ENCODE measurements at places on chromosomes 2 and 18.

DNA sequence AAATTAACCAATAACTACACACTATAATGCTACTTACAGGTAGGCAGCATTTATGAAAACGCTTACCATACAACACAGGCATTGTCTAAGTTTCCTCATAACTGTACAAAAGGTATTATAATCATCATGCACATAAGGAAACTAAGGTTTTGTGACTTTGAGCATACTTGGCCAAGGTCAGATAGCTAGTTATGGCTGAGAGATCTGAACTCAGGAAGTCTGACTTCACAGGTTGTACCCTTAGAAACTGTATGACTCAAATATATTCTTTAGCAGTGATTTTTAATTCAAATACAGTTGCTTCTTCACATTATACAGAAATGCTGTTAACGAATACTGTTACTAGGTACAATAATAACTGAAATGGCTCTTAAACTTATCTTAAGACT, 89.3 kb downstream of the TRIP12 start:
- no peak for DNase-seq

DNA sequence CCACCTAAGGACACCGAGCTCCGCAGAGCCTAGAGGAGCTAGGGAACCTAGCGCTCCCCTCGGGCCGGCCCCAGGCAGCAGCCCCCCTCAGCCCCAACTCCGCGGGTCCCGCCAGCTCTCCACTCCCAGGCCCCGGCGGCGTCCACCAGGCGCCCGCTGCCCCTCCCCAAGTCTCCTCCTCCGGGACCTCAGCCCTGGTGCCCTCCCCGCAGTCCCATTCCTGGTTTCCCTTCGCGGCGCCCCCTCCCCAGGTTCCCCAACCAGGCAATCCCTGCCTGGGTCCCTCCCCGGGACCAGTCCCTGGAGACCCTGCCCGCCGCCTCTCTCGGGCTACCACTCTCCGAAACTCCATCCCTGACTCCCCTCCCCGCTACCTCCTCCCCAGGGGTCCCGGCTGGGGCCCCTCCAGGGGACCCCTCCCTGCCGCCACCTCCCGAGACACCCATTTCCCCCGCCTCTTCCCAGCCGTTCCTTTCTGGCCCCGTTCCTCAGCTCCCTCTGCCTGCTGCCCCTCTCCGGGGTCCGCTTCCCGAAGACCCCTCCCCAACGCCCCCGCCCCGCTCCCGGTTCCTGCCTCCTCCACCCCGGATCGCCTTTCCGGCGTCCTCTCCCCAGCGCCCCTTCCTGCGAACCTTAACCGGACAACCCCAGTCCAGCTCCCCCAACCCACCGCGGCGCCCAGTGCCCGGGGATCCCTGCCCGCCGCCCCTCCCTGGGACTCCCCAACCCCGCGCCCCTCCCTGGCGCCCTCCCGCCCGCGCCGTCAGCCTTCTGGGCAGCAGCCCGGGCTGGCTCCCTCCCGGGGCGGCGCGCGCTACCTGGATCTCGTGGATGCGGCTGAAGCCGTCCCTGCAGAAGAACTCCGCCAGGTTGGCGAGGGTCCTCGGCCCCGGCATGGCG, 678 bp downstream of the CYP27C1 start:
- peak; percentile 66 for DNase-seq

GRCh38 chr18:51150113-51150700, 47.3 kb downstream of the MEX3C start:
- DNase-seq: no peak

DNA sequence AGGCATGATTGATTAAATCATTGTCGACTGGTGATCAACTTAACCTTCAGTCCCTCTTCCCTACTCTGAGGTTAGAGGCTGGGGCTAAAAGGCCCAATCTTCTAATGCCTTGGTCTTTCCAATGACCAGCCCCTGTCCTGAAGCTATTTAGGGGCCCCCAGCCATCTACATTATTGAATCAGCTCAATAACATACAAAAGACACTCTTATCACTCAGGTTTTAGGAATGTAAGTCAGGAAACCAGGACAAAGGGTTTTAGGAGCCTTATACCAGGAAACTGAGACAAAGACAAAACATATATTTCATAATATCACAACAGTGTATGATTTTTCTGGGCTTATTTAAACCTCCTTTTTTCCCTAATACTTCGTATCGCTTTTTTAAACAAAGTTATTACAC, 198.6 kb downstream of the RNF152 start:
- DNase-seq: no peak

GRCh38 chr18:65876310-65876709, 125.5 kb downstream of the CDH7 start:
- DNase-seq: no peak

- DNase-seq: no peak
Measured at GRCh38 chr2:220117025-220117424, 489.6 kb downstream of the SLC4A3 start.

DNA sequence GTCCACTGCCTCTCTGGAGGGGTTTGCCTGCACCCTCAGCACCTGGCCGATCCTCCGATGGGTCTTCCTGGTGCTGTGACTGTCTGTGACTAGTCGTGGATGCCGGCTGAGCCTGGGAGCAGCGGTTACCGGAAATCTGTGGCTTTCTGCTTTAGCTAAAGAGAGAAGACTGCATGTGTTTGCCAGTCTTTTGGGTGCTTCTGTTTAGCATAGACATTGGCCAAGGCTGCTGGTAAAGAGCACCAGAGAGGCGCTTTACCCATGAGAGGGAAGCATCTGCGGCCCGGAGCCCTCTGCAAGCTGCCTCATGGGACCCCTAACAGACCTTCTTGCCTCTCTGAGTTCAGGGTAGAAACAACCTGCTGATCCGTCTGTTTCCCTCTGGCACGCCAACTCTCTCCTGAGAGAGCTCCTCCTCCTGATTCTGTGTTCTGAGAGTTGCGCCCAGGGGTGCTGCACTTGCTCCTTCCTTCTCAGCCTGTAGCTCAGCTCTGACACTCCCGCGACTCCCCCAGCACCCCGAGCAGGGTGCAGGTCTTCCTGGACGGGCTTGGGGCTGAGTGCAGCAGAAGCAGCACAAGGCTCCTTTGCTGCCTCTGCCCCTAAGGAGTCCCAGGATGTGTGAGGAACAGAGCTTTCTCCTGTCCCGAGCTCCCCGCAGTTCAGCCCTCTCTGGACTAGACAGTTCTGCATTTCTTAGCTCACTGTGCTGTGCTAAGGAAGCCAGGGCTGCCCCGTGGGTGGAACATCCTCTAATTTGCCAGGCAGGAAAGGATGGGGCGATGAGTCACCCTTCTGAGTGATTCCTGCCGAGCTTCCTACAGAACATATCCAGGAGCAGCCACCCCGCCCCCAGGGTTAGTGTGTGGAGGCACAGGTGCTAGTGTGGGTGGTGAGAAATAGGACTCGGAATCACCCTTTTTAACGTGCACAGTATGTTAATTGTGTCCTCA, 203.2 kb downstream of the SH3RF3 start:
- DNase-seq: peak; percentile 77

DNA sequence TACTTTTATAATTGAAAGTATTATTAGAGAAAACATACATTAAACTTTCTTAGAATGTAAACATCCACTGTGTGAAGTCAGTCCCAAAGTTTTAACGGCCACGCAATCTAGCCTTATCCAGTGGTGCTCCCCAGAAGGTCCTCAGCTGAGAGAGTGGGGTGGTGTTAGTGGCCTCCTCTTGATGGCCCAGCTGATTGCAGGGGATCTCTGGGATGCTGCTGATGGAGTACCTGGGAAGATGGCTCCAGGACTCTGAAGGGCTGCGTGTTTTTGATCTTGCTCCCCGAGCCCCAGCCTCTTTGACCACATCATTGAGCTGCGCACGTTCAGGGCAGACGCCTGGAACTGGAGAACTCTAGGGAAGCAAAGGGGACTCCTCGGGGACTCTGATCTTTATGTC, 181.4 kb downstream of the FAM210A start:
- peak; percentile 2 for DNase-seq

GRCh38 chr18:8744656-8745055, 39.3 kb downstream of the MTCL1 start:
- DNase-seq: no peak

DNA sequence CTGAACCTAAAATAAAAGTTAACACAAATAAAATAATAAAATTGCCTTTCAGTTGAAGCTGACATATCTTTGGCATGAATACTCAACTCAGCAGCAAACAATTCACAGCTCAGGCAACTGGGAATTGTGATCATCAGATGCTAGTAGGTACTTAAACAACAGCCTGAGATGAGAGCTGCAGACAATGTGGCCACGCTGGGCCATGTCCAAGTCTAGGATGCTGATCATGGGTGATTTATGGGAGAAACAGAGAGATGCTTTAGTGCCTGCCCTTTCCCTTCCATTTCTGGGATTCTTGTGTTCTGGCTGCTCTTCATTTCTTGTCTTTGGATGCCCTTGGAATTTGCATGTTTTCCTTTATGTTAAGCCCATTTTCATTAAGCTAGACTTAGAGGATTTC, 212.4 kb upstream of the CWC22 start:
- DNase-seq: no peak

GRCh38 chr2:235651643-235652042, 157.8 kb downstream of the AGAP1 start:
- no peak for DNase-seq

- DNase-seq: no peak
Measured at GRCh38 chr2:176104316-176105077, 2.6 kb upstream of the HOXD11 start.

DNA sequence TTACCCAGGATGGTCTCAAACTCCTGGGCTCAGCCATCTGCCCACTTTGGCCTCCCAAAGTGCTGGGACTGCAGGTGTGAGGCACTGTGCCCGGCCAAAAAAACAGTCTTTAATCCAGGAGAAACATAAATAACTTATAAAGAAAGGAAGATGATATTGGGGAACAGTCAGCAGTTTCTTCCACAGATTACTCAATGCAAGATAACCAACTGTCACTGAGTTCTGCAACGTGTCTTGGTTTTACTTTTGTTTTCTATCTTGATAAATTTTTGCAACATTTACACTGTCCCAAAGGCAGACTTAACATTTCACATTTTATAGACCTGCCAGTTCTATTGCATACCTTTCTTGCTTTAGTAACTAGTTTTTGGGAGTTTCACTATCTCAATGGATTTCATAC, 71.1 kb downstream of the ANKRD44 start:
- no peak for DNase-seq

DNA sequence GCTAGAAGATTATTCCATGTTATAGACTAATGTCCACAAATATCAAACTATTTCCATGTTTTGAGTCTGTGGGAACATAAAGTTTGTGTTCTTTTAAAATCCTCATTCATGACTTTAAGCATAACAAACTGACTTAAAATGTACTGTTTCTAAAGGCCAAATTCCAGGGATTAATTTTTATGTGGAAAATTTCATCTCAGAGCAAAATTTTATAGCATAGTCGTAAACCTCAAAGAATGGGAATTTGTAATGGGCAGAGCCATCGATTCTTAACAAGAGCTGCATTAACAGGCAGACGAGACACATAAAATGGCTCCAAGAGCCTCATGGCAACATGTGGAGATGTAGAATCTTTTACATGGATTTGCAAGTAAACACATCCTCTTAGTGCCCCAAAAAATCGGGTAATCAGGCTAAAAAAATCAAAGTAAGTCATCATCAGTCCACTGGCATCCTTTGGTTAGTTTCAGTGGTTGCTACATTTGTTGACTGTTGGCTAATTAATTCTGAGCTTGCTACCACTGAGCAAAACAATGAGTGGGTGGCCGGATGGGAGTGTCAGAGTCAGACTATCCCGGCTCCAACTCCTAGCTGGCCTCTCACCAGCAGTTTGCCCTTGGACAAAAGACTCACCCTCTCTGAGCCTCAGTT, 119.6 kb downstream of the FAM210A start:
- DNase-seq: no peak

DNA sequence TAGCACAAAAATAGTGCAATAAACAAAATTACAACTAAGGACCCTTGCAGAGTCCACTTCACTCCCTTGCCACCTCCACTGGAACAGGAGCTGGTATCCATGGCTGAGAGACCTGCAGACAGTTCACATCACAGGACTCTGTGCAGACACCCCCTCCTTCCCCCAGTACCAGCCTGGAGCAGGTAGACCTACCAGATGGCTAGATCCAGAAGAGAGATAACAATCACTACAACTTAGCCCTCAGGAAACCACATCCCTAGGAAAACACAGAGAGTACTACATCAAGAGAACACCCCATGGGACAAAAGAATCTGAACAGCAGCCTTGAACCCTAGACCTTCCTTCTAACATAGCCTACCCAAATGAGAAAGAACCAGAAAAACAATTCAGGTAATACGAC, 49.8 kb downstream of the FBXO15 start:
- no peak for DNase-seq

DNA sequence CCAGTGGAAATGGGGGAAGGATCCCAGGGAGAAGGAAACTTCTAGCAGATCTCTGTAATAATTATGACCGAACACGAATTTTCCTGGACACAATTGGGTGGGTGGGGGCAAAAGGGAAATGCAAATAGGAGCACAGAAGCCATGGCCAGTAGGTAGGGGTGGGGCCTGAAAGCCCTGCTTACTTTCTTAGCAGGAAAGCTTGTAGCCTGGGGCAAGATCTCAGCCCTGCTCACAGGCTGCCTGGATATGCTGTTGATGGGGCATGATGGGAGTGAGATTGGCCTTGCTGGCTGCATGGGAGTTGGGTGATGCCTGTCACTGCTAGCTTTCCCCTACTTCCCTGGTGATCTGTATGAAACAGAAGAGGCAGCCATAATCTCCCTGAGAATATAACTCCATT, 45.9 kb upstream of the SPOPL start:
- DNase-seq: no peak

- no peak for DNase-seq
Measured at GRCh38 chr2:50042771-50043170, 888.5 kb upstream of the FSHR start.

DNA sequence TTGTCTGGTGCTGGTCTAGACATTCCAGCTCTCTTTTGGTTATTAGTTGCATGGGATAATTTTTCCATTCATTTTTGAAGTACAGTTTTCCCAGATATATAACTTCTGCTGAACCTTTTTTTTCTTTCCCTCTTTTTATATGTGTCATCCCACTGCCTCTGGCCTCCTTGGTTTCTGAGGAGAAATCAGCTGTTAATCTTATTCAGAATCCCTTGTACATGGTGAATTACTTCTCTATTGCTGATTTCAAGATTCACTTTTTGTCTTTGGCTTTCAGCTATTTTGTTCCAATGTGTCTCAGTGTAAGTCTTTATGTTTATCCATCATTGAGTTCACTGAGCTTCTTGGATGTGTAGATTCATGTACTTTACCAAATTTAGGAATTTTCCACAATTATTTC, 99.7 kb downstream of the ARHGEF4 start:
- no peak for DNase-seq

GRCh38 chr18:52409727-52410126, 69.7 kb downstream of the DCC start:
- no peak for DNase-seq

DNA sequence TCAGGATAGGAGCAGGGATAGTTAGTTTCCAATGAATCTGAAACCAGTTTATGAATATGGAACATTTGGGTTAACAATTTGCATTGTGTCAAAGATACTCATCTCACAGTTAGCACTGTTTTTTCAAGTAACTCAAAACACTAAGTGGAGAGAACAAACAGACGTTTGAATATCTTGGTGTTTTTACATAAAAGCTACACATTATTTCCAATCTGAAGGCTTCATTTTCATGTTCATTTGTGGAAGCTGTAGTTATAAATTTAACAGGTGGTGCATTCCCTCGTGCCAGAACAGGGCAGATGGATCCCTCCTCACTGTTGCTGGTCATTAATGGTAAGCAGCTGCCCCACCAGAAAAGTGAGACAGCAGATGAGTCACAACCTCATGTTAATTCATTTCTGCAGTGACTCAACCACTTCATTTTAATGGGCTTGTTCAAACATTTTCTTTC, 286.9 kb downstream of the TMX3 start:
- DNase-seq: peak; percentile 54

Data from right hindlimb (tissue), 1 donor.